ENCODE measurements at places on chromosomes 7 and 10.

GRCh38 chr10:824497-824896 is 107.0 kb downstream of the LARP4B start:
- DNase-seq: no peak

- DNase-seq: peak; percentile 50
Observed at GRCh38 chr10:108544500-108545120, 1378.7 kb downstream of the XPNPEP1 start.

DNA sequence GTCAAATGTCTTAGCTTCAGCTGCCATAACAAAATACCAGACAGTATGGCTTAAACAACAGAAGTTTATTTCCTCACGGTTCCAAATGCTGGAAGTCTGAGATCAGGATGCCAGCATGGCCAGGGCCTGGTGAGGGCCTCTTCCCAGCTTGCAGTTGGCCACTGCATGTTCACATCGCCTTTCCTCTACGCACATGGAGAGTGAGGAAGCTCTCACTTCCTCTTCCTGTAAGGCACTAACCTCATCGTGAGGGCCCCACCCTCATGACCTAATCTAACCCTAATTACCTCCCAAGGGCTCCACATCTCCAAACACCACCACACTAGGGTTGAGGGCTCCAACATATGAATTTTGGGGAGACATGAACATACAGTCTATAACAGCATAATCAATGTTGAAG is 14.4 kb downstream of the ZNF33B start:
- DNase-seq: no peak

- no peak for DNase-seq
Observed at GRCh38 chr10:131832056-131832685, 68.6 kb upstream of the PPP2R2D start.

DNA sequence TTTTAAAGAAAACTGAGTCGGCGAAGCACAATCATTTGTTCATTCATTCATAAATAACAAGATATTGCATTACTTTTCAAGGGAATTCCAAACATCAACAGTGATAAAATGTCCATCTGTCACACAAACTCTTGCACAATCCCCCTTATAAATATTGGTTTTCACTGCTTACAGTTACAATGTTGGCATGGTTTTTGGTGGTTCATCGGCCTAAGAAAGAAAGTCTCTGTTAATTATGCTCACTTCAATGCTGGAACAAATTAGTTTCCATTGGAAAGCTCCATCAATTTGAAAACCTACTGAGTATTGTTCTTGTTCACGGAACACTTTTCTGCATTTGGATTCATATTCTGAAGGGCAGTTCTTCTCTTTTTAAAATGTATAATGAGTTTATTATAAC is 188.5 kb downstream of the JAZF1 start:
- no peak for DNase-seq

GRCh38 chr10:97923057-97923456 is 73.4 kb downstream of the GOLGA7B start:
- DNase-seq: no peak

- no peak for DNase-seq
Observed at GRCh38 chr10:115953968-115954367, 319.0 kb downstream of the GFRA1 start.

GRCh38 chr10:72226418-72227027 is 10.4 kb upstream of the ASCC1 start:
- DNase-seq: no peak

DNA sequence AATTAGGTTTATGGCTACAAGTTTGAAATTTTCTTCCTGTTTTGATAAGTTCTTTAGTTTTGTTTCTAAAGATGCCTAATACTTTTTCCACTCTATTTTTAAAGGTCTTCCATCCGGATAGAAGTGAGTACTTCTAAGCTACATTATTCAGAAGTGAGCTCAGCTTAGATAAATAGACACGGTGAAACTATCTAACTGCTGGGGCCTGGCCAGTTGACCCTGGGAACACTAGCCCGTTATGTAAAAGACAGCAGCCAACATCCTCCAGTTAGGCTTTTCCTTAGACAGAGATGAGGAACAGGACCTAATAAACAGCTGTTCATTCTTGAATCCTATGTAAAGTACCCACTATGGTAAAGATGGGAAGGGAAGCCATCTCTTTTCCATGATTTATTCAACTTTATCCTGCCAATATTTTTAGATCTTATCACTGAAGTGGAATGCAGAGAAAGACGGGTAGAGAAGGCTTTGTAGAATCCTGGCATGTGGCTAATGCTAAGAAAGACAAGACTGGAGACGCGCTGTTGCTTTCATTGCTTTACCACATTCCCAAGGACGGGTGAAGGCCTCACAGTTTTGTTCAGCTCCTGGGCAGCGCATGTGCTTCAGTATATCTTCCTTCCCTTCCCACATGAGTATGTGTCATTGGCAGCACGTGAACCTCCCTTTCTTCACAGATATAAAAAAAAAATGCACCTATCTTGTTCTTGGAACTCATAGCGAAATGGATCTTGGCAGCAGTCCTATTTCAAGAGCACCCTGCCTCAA is 340.0 kb upstream of the MEOX2 start:
- no peak for DNase-seq

DNA sequence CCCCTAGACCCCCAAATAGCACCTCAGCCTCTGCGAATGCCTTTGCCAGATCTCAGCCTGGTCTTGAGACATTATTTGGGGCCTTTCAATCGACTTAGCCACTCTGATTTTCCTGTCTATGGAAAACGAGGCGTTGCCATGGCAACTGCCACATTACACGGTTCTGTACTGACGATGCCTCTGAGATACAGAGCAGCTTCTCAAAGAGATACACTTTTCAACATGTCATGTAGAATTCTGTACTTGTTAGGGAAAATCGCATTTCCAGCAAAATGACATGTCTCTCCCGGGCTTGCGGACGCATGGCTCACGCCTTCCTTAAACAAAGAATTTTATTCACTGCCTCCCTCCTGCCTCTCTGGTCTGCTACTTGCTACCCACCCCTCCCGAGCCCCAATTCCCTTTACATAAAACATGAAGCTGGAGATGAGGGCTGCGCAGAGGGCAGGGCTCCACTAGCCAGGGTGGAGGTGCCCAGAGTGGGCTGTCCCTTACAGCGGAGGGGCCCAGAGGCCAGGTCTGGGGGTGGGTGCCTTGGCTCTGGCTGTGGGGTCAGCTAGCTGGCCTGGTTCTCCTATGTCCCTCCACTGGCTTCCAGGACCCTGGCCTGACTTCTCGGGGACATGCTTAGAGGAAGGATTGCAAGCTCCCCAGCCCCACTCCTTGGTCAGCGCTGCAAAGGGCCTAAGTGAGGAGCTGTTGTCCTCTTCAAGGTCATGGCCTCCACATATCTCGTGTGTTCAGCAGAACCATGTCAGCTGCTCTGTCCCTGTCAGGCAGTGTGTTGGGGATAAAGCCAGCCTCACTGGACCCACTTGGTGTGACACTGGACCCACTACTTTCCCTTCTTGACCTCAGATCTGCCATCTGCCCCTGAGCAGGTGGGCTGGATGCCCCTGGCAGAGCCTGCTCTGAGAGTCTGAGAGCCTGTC is 342.5 kb downstream of the RPS24 start:
- DNase-seq: no peak

- no peak for DNase-seq
Observed at GRCh38 chr7:54141576-54141975, 400.6 kb upstream of the VSTM2A start.

DNA sequence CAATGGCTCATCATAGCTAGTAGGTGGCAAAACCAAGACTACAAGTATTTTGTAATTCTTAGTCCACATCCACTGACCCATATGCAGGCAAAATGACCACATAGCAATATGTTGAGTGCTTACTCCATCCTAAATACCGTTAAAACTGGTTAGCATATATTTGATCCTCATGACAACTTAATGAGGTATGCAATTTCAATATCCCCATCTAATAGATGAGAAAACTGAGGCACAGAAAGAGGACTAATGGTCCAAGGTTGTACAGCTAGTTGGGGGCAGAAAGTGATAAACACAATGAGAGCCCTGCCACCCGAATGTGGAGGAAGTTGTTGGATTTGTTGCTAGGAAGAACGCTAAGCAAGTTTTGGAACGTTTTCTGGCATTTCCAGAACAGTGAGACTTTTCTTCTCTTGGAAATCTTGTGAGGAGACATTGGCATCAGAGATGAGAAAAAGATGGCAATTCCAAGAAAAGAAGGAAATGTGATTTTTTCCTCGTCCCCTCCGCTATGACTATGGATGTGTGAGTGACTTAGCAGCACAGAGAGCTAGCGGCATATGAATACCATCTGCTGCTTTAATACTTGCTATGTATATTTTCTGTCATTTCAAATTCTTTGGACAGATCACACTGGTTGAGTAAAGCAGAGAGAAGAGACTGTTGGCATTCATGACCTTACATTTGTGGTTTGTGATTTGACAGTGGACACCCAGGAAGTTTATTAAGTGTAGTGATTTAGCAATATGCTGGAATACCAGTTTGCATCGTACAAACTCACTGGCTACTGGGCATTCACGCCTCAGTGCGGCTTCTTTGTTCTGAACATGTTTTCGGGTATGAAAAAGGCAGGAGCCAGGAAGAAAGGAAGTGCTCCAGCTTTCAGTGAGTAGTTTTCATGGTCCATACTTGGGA is 51.5 kb downstream of the NRCAM start:
- DNase-seq: no peak

DNA sequence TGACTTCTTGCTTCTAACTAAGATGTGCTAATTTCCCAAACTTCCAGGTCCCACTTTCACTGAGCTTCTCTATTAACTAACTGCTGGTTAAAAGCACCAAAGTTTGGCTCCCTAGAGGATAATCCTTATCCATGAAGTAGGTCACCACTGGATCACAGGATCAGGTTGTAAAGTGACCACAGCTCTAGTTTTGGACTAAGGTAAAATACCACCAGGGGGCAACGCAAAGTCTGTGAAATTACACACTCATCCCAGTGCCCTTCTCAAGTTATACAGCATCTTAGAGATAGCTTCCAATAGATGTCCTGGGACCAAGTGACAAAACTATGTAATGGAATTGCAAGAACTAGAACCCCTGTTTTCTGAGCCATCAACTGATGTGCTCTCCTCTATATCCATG is 116.4 kb upstream of the ASAH2 start:
- DNase-seq: peak; percentile 5

DNA sequence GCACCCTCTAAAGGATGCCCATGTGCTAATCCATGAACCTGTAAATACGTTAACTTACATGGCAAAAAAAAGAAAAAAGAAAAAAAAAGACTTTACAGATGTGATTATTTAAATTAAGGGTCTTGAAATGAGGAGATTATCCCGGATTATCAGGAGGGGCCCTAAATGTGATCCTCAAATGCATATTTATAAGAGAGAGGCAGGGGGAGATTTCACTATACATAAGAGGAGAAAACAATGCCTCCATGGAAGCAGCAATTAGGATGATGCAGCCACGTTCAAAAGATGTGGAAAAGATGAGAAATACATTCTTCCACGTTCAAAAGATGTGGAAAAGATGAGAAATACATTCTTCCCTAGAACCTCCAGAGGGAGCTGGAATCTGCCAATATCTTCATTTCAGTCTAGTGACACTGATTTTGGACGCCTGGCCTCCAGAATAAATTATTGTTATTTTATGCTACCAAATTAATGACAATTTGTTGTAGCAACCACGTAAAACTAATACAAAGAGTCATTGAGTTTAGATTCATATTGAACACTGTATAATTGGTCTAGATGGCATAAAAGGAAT is 328.4 kb upstream of the GNAI1 start:
- DNase-seq: peak; percentile 20

DNA sequence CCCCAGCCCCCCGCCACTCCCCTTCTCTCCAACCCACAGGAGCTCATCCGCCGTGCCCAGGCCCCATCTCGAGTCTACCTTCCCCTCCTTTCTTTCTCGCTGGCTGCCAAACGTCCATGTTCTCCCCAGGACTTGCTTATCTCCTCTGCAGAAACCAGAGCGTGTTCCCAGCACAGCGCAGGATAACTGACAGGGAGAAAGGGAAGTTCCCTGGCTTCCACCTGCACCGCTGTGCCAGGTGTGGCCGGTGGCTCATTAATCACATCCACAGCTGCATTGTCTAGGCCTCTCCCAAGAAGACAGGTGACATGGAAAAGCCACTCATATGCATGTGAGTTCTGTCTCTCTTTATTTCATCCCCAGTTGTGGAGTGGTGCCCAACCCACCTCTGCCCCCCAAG is 113.2 kb downstream of the ITIH5 start:
- DNase-seq: peak; percentile 35

DNA sequence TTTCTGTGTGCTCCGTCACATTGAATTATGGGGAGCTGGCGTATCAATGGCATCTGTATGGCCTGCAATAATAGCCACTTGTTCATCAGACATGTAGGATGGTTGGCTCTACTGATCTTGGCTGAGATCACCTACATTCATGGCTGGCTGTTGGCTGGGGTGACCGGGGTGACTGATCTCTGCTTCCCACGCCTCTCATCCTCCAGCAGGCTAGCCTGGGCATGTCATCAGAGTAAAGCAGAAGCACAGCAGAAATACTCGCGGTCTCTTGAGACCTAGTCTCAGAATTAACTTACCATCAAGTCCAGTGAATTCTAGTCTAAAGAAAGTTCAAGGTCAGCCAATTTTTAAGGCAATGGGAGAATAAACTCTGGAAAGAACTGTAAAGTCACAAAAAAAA is 257.7 kb upstream of the GLI3 start:
- DNase-seq: no peak

- no peak for DNase-seq
Observed at GRCh38 chr7:108086546-108086945, 43.6 kb downstream of the LAMB4 start.

DNA sequence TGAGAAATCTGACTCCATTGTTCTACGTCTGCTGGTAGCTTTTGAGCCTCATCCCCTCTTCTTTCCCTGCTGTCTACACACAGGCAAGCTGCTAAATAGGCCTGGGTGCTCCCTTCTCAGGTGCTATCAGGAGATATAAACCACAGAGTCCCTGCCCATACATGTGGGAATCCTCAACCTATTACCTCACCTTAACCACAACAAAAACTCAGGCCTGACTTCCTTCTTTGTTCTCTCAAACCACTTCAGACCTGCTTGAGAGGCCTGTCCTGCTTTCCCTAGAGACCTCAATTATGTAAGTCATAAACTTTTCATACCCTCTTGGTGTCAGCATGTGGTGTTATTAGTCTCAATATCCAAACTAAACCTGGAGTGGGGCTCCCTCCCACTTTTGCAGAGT is 75.0 kb upstream of the MAGI2 start:
- no peak for DNase-seq

DNA sequence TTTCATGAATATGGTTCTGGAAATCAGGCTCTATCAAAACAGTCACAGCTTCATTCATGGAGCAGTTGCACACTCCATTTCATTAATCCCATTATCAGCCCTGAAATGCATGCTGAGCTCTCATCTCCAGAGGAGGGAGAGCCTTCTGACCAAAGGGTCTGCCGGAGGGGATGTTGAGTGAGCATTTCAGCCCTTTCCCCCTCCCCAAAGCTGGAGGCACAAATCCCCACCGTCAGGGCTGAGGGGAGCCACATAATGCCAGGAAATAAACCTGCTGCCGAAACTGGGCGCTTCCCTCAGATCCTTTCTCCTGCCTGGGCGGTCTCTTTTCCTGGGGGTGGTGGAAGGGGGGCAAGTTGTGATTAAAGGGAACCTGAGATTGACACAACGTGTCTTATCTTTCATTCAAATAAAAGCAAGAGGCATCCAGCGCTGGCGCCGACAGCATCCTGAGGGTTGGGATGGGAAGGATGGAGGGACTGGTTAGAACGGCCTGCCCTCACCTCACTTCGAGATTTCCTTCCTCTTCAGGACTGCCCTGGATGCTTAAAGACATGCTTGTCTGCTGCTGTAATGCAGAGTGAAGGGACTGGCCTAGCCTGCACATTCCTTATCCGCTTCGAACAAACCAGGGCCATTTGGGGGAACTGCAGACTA is 71.6 kb downstream of the TLL2 start:
- DNase-seq: no peak

GRCh38 chr7:35593899-35594298 is 101.0 kb downstream of the HERPUD2 start:
- no peak for DNase-seq

- no peak for DNase-seq
Observed at GRCh38 chr7:42315631-42316030, 78.6 kb upstream of the GLI3 start.
